ENCODE measurements at places on chromosomes 5 and 9. TPM values are rescaled to one million over a fixed set of nuclear protein-coding genes. Genes with fewer than 3 reads are reported as not detected.

DNA sequence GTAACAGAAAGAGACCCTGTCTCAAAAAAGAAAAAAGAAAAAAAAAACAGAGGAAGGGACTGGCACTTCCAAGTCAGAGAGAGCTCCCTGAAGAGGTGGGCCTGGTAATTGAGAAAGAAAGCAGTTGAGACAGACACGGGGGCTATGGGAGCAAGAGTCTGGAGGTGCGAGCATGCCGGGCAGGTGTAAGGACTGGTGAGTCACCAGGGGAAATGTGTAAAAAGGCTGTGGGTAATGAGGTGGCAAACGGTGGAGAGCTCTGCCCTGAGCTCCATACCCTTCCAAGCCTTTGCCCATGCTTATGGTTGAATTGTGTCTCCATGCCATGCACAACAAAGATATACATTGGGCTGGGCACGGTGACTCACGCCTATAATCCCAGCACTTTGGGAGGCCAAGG is 18.0 kb upstream of the JADE2 start:
- no peak for DNase-seq

DNA sequence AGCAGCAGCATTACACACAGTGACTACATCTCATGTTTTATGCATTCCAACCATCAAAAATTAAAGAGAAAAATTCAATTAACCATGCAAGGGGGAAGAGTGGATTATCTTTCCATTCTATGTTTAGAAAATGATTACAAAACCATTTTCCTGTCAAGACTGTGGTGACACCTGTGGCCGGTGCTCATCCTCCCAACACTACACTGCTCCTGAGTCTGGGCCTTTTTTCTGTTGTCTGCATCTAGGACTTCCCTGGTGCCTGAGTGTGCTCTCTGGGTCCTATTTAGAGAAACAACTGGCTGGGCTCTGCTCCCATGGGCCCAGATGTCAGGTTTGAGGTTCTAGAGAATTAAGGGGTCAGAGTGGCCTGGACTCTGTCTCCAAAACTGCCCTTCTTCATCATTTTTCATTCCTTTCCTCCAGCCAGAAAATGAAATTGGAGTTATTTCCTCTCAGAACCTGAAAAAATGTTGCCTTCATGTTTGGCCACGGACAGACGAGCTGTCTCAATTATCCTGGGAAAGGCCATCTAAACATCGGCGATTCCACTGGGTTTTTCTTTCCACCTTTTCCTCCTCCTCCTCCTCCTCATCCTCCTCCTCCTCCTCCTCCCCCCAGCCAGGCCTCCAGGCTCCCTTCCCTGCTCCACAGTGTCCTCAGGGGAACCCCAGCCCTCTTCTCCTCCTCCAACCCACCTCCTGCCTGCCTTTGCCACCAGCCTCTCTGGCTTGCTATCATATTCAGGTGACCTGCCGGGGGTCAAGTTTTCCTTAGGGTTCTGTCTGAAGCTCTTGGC is 11.4 kb upstream of the ARSI start:
- no peak for DNase-seq

DNA sequence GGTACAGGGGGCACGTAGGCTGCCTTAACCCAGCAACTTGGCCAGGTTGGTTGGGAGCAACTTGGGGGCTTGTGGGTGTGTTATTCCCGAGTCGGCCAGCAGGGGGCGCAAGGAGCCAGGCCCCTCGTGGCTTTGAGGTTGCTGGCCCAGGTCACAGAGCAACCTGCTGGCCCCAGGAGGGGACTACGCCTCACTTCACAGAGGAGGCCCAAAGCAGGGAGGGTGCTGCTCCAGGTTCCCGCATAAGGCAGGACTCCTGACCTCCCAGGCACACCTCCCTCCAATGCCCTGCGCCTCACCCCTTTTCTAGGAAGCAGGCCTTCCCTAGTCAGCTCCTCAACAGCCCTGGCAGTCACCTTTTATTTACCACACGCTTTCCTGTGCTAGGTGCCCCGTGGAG is 18.1 kb downstream of the KYAT1 start:
- DNase-seq, result peak; percentile 90

GRCh38 chr9:123028973-123029372 is 4.5 kb upstream of the GPR21 start:
- DNase-seq, result no peak

GRCh38 chr9:89243296-89244061 is 64.9 kb upstream of the SHC3 start:
- no peak for DNase-seq

GRCh38 chr5:17289681-17290539 is 72.5 kb downstream of the BASP1 start:
- no peak for DNase-seq

DNA sequence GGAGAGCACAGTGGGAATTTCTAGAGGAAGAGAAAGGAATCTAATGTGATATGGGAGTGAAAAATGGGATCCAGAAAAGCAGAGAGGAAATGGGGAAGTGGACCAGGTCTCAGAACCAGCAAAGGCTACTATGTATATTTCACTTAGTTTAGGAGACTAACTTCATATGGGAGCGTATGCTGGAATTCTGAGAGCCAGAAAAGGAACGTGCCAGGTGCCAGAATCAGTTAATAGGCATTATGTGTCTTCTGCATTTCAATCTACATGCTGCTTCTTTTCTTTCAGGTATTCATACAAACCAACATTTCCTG is 28.5 kb upstream of the IFNA14 start:
- DNase-seq, result no peak

DNA sequence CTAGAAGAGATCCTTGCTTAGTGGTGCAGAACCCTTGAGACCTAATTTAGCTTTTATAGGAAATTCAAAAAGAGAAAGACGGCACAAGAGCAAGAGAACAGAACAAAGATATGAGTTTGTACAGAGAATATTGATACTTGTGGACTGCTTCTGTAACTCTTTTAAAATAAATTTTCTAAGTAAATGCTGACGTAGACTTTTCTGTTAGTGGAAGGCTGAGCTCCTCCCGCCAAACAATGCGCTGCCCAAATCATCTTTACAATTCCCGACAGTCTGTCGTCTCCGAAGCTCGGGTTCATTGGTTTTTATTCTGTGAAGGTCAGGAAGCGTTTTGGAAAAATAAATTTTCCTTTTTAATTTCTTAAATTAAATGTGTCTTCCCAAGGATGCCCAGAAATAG is 22.3 kb downstream of the RORB start:
- DNase-seq, result no peak

DNA sequence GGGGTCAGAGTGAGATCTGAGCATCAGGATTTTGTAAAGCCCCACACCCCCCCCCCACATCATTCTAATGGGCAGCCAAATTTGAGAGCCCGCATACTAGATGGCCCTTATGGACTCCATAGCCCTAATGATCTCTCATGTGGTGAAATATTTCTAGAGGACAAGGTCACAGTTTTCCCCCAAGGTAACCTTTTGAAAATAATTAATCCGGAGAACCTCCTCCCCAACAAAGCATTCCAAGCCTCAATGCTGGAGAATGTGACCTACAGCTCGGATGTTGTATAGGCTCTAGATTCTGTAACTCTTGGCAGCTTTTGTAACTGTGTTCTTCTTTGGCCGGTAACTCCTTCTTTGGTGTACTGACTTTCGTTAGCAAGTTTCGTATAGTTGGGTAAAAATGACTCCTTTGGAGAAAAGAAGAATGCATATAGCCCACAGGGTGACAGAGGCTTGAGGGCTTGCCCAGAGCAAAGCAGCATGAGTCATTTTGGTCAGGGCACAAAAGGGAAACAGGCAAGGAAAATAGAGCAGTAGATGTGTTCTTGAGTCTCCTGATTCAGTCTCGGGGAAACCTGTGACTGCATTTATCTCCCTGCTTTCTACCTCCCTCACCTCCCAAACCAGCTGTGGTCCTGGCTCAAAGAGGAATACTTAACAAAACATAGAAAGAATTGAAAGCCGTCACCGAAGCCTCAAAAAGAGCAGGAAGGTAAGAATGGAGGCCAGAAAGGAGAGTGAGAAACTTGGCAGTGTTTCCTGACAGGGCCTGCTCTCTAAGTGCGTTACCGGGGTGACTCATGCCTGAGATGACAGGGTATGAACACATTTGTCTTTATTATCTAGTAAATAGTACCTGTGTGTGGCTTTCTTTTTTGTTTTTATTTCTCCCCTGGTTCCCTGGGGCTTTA is 6.6 kb upstream of the XPA start:
- DNase-seq, result peak; percentile 65

GRCh38 chr9:29150606-29151005 is 1577.3 kb upstream of the C9orf72 start:
- DNase-seq, result no peak

GRCh38 chr9:121206516-121207370 is 5.1 kb upstream of the RAB14 start:
- DNase-seq, result peak; percentile 26

- no peak for DNase-seq
These were observed 1909.4 kb upstream of the WWC1 start for GRCh38 chr5:166382031-166382430.

DNA sequence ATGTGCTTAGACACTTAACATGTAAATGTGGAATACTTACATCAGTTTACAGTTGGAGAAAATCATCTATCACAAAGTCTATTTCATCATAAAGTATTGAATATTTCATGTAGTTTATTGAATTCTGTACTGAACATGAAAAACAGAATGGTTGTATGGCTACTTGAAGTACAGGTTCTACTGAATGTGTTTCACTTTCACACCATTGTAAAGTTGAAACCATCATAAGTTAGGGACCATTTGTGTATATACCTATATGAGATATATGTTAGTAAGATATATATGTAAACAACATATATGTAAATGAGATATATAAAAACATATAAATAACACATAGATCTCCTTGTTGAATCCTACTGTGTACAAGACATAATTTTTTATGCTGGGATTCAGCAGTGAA is 63.0 kb upstream of the TAF11L2 start:
- no peak for DNase-seq

The INSL6 gene
- total RNA-seq, result not detected

The OTULINL gene
- 9.1 TPM for total RNA-seq

The NSG2 gene
- total RNA-seq, result not detected

The ATP10B gene
- not detected for total RNA-seq

The ITK gene
- total RNA-seq, result 340 TPM

The ARHGEF37 gene
- total RNA-seq, result 2.0 TPM

The C5orf52 gene
- not detected for total RNA-seq

The OR1Q1 gene
- total RNA-seq, result not detected

The SAXO1 gene
- not detected for total RNA-seq

The SLC6A18 gene
- not detected for total RNA-seq

The NEUROG1 gene
- not detected for total RNA-seq

The CXCL14 gene
- not detected for total RNA-seq

The ZFP2 gene
- 0.26 TPM for total RNA-seq

All from activated naive CD4-positive, alpha-beta T cell treated with anti-CD3 and anti-CD28 coated beads for 36 hours (primary cell).